ENCODE measurements at places on chromosomes 13 and 19.

GRCh38 chr13:102904408-102904862 is 58.6 kb downstream of the ERCC5 start:
- DNase-seq: no peak

GRCh38 chr19:35211545-35212230 is 16.9 kb downstream of the FAM187B start:
- peak; percentile 62 for DNase-seq

GRCh38 chr19:35040826-35041547 is 534 bp upstream of the HPN start:
- peak; percentile 82 for DNase-seq

DNA sequence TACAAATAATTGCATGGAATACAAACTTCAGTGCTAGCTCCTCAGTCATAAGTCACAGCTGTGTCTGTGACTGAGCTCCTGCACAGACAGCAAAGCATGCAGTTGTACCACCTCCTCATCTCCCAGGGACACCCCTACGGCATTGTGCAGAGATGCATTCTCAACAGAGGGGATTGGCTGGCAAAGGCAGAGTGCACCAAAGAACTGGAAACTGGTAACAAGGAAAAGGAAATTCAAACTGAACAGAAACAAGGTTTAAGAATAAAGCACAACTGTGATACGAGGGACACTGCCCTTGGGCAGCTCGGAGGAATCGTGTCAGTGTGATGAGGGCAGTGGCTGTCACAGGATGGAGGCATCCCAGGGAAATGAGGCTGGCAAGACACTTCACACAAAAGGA is 126.1 kb upstream of the SOX1 start:
- DNase-seq: no peak

DNA sequence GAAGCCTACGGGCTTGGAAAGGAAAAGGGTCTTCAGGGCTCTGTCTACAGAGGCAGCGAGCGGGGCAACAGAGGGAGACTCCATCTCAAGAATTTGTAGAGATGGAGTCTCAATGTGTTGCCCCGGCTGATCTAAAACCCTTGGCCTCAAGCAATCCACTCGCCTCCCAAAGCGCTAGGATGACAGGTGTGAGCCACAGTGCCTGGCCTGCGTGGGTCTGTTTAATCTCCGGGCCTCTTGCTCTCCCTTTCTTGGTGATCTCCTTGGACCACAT is 8.1 kb downstream of the RPS9 start:
- DNase-seq: no peak

DNA sequence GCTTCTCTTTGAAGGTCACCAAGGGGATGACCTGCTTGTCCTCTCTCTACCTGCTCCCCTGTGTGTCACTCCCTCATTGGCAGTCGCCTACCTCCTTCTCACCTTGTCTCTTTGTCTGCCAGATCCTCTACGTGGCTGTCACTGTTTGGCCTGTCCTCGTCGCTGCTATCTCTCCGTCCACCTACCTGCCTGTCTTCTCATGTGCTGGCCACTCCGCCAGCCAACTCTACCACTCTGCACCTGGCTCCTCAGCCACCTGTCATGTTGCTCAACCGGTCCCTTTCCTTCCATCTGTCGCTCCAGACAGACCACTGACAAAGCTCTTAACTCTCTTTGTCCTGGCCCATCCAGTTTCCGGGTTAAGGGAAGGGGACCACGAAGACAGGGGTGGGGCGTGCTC is at the start of gene KLK12:
TSS of gene KLK12 (minus strand) at position 299 of the 400 bp plus-strand sequence. CDS start 381 bp downstream, outside the sequence.
- DNase-seq: no peak

DNA sequence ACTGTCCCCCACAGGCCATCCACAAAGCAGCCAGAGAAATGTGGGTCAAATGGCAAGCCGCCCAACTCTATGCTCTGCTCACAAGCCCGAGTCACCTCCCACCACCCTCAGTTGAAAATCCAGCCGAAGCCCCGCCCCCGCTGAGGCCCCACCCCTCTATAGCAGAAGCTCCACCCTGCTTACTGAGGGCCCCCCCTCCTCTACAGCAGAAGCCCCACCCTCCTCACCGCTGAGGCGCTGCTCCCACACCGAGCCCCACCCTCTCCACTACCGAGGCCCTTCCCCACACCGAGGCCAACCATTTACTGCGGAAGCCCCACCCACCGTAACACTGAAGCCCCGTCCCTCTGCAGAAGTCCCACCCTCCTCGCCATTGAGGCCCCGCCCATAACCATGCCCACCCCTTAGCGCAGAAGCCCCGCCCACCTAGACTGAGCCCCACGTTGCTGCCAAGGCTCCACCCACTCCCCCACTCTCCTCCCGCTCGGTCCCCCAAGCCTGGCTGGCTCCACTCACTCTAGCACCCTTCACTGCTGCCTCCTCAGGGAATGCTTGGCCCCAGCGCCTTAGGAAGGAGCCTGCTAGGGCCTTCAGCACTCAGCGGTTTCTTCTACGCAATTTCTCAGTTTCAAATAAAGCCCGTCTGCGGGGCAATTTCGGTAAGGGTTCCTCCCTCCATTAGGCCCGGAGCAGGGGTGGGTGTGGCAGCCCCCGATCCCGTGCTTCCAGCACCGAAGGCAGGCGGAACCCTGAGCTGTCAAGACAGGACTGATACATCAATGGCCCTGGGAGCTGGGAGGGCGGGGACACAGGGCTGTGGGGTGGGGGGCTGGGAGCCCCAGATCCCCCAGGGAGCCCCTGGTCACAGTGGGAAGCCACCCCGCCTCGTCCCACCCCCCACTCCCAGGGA is 9.0 kb upstream of the MYDGF start:
- DNase-seq: no peak

- DNase-seq: no peak
Observed at GRCh38 chr13:113399755-113400149, 35.8 kb upstream of the GRTP1 start.

- no peak for DNase-seq
Observed at GRCh38 chr13:80462037-80462436, 121.1 kb upstream of the SPRY2 start.

Measured in lower leg skin (tissue), 4 donors.